ENCODE measurements at places on chromosomes 13 and 19. TPM values are rescaled to one million over a fixed set of nuclear protein-coding genes. Genes with fewer than 3 reads are reported as not detected.

Gene CGB5
- total RNA-seq = not detected

Gene CGB7
- total RNA-seq = not detected

Gene PVR
- total RNA-seq = 140 TPM

Gene CHST8
- 0.25 TPM for total RNA-seq

Gene FOXA3
- not detected for total RNA-seq

Gene URAD
- total RNA-seq = not detected

Gene TPP2
- total RNA-seq = 33.3 TPM

Gene ARHGEF18
- total RNA-seq = 14.7 TPM

Gene ZNF497
- 0.18 TPM for total RNA-seq

Gene PSG3
- total RNA-seq = not detected

Gene PRTN3
- not detected for total RNA-seq

Gene S1PR4
- 2.3 TPM for total RNA-seq

Gene TMEM150B
- 0.55 TPM for total RNA-seq

Gene ONECUT3
- not detected for total RNA-seq

Gene CCDC8
- total RNA-seq = 21.8 TPM

Gene SGTA
- 72.1 TPM for total RNA-seq

Gene TEX101
- total RNA-seq = not detected

Gene PSPC1
- 29.7 TPM for total RNA-seq

Gene GJA3
- total RNA-seq = 13.6 TPM

Gene PCP2
- total RNA-seq = 1.6 TPM

Gene NCR1
- not detected for total RNA-seq

Gene TYROBP
- 31.1 TPM for total RNA-seq

Gene CACNG6
- total RNA-seq = not detected

Gene IL17D
- 0.95 TPM for total RNA-seq

Gene ZNF850
- 3.9 TPM for total RNA-seq

Gene KIR3DL1
- 0.83 TPM for total RNA-seq

Gene CEACAM20
- not detected for total RNA-seq

Gene RFPL4A
- total RNA-seq = not detected

Gene PGLYRP1
- not detected for total RNA-seq

Gene ZNF614
- 6.9 TPM for total RNA-seq

Gene CDC42EP5
- 7.1 TPM for total RNA-seq

Gene OR1I1
- not detected for total RNA-seq

Gene CLEC17A
- total RNA-seq = not detected

Gene ADGRE3
- 0.25 TPM for total RNA-seq

Gene CASP14
- total RNA-seq = not detected

Gene CADM4
- total RNA-seq = 7.8 TPM

Gene ZNF585A
- 10.5 TPM for total RNA-seq

Gene FBXO27
- 28.4 TPM for total RNA-seq

Gene KRI1
- 12.7 TPM for total RNA-seq

Gene STXBP2
- total RNA-seq = 7.5 TPM

Gene CAMSAP3
- 0.47 TPM for total RNA-seq

Gene PCDH17
- 2.0 TPM for total RNA-seq

Gene SULT2B1
- not detected for total RNA-seq

Measured in heart left ventricle (tissue), 16 donors.